ENCODE measurements at places on chromosomes 13 and 19. TPM values are rescaled to one million over a fixed set of nuclear protein-coding genes. Genes with fewer than 3 reads are reported as not detected.
A peak's percentile ranks its signal among the peaks of the same experiment; 100 is the strongest.

The ZNF415 gene
- 9.1 TPM for total RNA-seq

The KBTBD7 gene
- total RNA-seq, result 3.4 TPM

The KRTDAP gene
- total RNA-seq, result not detected

- peak; percentile 66 for DNase-seq
These were observed 202.2 kb downstream of the SUCLA2 start for GRCh38 chr13:47798906-47799305.

- no peak for DNase-seq
These were observed 8.2 kb upstream of the SIAH3 start for GRCh38 chr13:45859705-45860104.

DNA sequence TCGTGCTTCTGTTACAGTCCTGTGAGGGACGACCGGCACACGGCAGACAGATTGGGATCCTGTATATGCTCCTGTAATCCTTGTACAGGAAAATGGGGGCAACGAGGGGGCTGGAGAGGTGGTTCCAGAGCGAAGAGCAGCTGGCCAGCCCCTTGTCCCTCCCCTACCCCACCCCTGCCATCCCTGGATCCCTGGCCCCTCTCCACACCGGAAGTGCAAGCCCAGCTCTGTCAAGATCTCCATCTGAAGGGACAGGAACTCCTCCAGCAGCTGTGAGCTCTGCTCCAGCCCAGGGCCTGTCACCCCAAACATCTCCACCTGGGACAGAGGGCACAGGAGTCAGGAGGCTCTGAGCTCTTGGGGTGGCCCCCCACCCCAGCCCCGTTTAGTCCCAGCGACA is 5.5 kb upstream of the CCER2 start:
- no peak for DNase-seq

GRCh38 chr13:110119935-110120905 is 186.7 kb downstream of the COL4A1 start:
- DNase-seq, result no peak

GRCh38 chr19:16265205-16265604 is 59.4 kb upstream of the KLF2 start:
- DNase-seq, result no peak

DNA sequence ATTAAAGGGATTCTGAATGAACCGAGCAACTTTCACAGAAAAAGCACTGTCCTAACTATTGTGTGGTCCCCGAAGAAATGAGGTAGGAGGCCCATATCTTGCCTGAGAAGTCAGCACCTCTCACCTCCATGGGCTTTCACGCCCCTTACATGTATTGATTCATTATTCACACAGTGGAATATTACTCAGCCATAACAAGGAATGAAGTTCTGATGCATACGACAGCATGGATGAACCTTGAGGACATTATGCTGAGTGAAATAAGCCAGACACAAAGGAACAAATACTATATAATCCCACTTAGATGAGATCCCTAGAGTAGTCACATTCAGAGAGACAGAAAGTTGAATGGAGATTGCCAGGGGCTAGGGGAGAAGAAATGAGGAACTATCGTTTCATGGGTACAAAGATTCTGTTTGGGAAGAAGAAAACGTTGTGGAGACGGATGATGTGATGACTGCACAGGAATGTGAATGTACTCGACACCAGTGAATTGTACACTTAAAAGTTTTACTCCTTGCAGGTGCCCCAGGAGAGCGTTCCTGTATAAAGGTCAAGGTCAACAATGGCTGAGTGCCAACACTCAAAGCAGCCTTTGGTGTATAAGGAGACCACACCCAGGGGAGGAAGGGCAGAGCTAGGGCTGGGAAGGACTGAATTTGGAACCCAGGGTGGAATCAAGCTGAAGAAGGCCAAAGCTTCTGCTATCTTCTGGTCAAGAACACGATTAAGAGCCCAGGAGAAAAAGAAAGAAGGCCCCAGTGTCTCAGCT is 22.5 kb downstream of the ZIC5 start:
- no peak for DNase-seq

- no peak for DNase-seq
These were observed 11.5 kb upstream of the OXGR1 start for GRCh38 chr13:97005625-97006262.
